HT-29 (cell line): ENCODE measurements at places on chromosomes 3 and 15.
A peak's percentile ranks its signal among the peaks of the same experiment; 100 is the strongest.

DNA sequence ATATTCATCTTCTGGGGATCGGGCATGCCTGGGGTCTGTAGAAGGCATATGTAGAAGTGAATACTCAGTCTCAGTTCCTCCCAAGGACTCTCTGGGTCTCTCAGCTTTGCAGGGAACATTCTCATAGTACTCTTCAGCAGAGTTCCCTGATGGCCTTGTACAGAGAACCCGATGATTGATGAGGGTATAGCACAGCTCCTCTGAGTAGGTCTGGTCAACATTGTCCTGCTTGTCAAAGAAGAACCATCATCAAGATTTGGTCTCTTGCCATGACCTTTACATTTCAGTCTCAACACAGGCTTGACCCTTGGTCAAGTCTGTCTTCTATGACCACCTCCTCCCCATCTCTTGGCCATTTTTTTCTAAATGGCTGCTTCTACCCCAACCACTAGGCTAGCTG lies 9.5 kb downstream of the GCSAM start:
- DNase-seq: no peak

DNA sequence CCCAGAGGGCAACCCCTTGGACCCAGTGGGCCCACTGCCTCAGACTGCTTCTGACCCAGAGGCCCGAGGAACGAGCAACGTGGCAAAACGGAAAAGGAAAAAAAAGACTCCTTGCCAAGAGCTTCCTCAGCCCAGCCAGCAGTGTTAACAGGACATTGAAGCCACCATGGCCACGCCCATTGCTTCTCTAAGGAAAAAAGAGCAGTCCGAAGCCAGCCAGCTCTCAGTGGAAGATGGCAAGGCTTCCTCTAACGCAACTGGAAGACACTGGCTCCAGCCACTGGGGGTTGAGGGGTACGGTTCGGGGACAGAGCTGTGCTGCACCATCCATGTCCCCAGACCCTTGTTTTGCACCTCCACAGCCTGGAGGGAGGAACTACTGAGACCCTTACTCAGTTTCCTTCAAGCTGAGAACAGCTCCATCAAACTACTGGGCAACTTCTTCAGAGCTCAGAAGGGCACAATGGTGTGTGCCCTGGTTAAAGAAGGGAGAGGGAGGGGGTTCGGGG lies 10.7 kb downstream of the BMF start:
- DNase-seq: peak; percentile 63

- DNase-seq: no peak
These were observed 48.5 kb upstream of the SLC4A7 start for GRCh38 chr3:27532426-27533260.

- no peak for DNase-seq
These were observed 165.2 kb upstream of the TP63 start for GRCh38 chr3:189466004-189466403.

DNA sequence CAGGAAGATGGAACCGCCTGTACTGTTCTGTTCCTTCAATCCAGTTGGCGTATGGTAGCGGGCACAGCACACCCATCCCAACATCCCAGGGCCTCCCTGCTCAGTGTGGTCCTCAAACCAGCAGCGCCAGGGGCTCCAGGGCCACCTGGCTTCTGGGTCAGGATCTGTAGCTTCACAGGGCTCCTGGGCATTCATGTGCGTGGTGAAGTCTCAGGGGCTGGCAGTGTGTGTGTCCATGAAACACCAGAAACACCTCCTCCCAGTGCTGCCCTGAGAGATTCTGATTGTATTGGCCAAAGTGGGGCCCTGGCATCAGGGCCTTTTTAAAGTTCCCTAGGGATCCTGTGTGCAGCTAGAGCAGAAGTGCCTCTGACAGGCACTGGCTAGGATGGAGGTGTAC lies 42.1 kb downstream of the ABTB1 start:
- no peak for DNase-seq

GRCh38 chr15:43251185-43251870 lies 15.4 kb downstream of the TGM5 start:
- no peak for DNase-seq

DNA sequence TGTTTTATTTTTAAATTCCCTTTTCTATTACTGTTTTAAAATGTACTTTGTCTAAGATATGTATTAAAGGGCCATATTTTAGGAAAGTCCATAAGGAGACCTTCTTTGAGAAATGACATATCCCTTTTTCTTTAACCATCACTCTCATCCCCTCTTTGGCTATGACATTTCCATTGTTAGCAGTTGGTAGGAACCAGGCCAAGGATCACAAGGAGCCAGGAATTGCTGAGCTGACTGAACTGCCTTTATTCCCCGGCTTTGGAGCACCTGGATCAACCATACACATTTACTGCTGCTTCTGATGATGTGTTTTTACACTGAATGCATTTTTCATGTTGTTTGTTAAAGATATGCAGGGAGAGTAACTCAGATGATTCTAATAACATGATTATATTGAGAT lies 79.7 kb downstream of the HHLA2 start:
- no peak for DNase-seq

DNA sequence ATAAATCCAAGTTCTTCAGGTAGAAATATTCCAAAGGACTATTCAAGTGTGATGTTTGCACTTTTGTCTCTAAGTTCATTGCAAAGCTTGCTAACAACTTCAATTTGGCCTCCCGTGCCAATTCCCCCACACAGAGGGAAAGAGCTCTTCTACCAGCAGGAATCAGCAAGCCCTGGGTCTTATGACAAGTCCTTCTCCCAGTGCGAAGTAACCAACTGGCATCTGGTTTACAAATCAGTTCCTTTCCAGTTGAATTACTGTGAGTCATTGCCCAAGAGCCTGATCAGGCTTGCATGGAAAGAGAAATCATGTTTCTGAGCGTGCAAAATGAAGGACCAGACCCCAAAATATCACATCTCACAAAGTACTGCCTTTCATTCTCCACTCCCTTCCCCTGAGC lies 62.7 kb upstream of the SLCO3A1 start:
- DNase-seq: no peak

- DNase-seq: no peak
These were observed 24.6 kb upstream of the DMXL2 start for GRCh38 chr15:51647128-51647562.

DNA sequence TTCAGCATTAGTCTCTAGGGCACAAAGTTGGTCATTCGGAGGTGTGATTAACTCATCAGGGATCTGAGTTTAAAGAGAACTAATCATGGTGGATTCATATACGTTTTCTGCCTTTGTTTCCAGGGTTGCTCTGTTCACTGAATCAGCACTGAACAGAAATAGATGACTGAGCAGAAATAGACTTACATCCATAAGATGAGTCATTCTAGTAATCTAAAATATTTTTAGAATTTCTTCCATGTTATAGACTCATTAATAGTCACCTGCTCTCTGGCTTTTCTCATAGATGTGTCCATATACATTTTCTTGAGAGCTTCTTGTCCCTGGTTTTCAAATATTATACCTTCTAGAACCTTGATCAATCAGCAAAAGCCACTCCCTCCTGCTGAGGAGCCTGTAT lies 837.6 kb upstream of the DPPA4 start:
- no peak for DNase-seq

DNA sequence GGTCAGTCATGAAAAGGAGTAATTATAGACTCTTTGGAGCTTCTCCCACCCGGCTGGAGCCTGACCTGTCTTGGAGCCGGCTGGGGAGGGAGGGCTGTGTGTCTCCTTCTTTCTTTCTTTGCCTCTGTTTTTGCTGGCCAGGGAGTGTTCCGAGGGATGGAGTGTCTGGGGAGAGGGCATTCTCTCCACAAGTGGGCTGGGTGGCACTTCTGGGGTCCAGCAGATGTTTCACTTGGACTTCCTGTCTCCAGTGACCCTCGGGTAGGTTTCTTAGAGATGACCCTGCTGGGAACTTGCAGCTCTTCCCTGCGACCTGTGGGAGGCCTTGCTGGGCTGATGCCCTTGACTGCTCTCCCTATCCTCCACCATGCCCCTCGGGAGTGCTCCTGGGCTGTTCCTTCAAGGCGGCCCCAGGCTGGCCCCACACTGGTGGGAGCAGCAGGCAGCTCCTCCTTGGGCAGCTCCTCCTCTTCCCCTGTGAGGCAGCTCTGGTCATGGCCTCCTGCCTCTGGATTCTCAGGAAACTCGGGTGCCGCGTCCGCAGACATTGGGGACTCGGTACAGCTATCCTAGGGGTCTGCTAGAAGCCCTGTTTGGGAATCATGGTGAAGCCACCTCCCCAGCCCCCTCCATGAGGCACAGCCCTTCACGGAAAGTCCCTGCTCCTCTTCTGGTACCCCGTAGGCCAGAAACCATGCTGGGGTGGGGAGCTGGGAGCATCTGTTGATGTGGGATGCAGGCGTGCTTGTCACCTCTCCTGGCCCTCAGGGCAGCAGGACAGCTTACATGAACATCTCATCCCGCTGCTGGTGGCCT lies 44.9 kb downstream of the APBA2 start:
- no peak for DNase-seq

DNA sequence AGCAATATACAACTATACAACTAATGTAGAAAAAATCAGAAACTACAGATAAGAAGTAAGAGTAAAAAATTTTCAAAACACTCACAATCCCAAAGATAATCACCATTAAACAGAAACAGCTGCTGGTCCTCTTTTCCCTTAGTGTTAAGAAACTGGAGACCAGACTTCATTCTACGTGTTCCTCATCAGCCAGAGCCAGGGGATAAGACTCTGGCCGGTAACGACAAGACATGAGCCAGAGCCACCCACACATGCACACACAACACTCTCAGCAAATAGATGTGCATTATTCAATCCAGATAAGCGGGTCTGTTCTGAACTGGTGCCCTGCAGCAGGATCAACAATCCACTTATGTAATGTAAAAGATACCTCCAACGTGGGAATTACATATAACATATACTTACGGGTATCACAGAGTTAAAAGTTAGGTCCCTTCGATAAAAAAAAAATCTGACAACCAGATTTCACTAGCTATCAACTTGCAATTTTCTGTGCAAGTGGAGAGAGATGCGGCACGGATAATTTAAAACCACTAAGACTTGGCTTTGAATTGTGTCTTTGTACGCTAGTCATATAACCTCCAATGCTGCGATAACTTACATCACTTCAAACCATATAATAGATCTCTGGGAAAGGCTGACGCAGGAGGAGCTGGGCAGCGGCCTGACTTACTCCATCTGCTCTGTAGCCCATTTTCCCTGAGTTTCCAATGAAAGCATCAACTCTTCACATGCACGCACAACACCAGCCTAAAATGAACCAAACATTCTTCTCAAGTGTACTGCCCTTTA lies 17.8 kb downstream of the PRICKLE2 start:
- DNase-seq: no peak

DNA sequence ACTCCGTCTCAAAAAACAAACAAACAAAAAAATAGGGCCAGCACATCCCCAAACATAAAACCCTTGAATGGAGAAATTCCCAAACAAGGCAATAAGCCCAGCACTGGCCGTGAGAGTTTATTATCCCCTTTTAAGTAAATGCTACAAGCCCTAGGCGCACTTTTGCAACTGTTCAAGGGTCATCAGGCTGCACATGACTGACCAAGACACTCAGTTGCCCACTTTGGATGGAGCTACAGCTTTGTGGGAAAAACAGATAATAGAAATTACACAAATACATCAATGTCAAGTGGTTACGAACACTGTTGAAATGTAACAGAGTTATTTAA lies 33.7 kb upstream of the ZNF445 start:
- no peak for DNase-seq

- DNase-seq: no peak
These were observed 9.6 kb upstream of the LRRC2 start for GRCh38 chr3:46575577-46576222.
